ENCODE measurements at places on chromosomes 7 and 10.

DNA sequence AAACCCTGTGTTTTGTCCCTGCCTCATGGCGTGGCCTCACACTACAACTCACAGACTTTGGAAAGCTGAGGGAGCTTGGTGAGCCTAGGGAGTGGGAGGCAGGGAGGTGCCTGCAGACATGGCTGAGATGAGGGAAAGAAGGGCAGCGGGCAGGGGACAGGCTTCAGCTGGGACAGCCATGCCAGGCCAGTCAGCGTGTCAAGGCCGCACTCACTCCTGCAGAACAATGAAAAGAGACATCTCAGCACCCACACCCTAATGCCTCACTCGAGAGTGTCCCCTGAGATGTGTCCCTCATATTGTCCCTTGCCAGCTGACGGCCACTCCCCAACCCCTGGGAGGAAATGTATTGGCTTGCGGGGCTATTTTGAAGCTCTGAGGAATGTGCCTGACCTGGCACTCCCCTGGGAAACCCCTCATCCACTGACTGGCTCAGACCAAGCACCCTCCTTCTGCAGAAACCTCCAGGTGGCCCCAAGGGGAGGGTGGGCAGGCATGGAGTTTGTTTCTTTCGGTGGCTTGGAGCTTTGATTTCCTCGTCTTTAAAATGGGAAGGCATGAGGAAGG is 31.6 kb downstream of the SH3PXD2A start:
- no peak for DNase-seq

- no peak for DNase-seq
Observed at GRCh38 chr7:110568932-110569331, 522.0 kb upstream of the LRRN3 start.

- no peak for DNase-seq
Observed at GRCh38 chr10:13669901-13670300, 83.1 kb downstream of the PRPF18 start.

- DNase-seq, result no peak
Observed at GRCh38 chr7:4189131-4189570, 492.9 kb upstream of the FOXK1 start.

GRCh38 chr10:13769946-13770345 is 183.2 kb downstream of the PRPF18 start:
- no peak for DNase-seq

DNA sequence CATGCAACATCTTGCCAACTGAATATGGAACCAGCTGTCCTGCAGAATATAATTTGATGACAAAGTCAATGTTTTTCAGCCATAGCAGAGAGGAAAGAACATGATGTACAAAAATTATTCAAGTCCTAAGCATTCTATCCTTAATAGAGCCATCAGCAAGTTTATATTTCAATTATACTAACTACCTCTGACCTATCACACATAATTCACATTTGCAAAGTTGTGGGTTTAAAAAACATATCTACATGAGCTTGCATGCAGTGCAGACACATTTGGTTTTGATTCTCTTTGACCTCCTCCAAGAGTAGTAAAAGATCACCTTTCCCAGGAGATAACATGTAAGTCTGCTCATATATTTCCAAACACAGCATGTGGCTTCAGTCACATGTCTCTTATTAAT is 126.0 kb upstream of the FGFR2 start:
- DNase-seq, result no peak

- DNase-seq, result no peak
Observed at GRCh38 chr7:30726296-30727006, 25.5 kb upstream of the INMT start.

- no peak for DNase-seq
Observed at GRCh38 chr10:4635388-4635787, 190.6 kb upstream of the AKR1E2 start.

GRCh38 chr7:134016223-134016941 is 110.8 kb upstream of the LRGUK start:
- DNase-seq, result no peak

DNA sequence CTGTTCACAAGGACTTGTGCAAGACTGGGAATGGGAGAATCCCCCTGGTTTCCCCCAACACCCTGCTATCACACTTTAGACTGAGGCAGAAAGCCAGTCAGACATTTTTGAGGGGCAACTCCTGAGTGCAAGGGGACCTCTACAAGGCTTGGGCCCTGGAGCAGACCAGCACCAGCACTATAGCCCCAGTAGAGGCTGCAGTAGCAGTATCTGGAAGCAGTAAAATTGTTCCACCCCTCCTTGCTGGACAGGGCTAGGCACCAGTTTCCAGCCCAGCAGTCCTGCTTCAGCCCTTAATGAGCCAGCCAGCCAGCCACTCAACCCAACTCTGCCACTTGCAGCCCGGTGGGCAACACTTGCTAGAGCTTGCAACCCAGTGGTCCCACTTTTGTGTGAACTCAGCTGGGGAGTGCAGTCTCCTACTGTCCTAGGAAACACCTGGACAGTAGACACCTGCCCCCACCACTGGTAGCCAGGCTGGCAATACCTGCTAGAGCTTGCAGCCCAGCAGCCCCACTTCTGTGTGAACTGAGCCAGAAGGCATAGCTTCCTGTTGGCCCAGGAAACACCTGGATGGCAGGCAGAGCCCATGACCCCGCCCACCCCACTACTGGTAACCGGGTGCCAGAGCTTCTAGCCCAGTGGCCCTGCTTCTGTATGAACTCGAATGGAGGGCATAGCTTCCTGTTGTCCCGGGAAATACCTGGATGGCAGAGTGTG is 65.0 kb downstream of the FBXL13 start:
- no peak for DNase-seq

DNA sequence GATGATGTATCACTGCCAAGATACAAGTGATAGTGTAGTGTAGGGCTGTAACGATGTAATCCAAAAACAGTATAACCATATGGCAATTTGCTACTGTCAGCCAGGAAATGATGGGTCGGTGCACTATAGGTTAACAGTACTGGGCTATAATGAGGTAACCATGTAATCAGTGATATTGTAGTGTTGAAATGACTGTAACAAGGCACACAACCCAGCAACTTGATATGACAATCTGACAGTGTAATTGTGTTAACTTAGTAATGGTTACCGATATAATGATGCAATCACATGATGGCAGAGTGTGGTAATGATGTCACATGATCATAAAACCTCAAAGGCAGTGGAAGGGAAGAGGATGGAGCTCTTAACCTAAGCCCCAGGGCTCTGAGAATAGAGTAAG is 73.8 kb upstream of the SLF2 start:
- DNase-seq, result no peak

GRCh38 chr10:48452879-48453412 is 146.5 kb downstream of the MAPK8 start:
- no peak for DNase-seq

DNA sequence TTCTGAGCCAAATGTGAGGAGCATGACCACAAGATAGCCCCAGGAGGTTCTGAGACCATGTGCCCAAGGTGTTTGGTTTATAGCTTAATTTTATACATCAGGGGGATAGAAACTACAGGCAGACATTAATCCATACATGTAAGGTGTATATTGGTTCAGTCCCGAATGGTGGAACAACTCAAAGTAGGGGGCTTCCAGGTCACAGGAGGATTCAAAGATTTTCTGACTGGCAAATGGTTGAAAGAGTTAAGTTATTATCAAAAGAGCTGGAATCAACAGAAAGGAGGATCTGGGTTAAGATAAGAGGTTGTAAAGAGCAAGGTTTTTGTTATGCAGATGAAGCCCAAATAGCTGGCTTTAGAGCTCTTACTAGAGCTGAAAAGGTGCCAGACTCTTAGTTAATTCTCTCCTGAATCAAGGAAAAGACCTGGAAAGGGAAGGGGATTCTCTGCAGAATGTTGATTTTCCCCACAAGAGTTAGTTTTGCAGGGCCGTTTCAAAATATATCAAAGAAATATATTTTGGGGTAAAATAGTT is 640.0 kb downstream of the IPMK start:
- no peak for DNase-seq

- DNase-seq, result no peak
Observed at GRCh38 chr7:3957472-3958108, 656.5 kb downstream of the SDK1 start.

DNA sequence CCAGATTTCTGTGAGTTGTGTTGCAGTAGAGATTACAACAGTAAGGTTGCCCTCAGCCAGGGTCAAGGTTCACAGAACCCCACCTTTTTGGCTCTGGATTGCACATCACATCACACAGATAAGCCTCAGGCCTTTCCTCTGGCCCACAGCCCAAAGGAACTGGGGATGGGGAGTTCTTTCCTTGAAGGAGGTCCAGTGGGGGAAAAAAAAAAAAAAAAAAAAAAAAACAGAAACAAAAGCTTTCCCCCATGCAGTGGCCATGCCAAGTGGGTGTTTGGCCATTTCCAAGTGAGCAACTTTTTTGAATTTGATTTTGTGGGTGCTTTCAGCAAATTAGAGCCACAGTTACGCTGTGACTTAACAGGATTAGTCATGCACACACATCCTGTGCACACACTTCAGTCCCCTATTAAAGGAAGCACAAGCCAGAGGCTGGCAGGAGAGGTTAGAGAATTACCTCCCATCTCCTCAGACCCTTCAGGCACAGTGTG is 79.3 kb upstream of the NANOS1 start:
- DNase-seq, result no peak

- no peak for DNase-seq
Observed at GRCh38 chr7:50531401-50531911, 33.7 kb downstream of the DDC start.

GRCh38 chr10:92990615-92991014 is 70.0 kb upstream of the CYP26C1 start:
- no peak for DNase-seq

DNA sequence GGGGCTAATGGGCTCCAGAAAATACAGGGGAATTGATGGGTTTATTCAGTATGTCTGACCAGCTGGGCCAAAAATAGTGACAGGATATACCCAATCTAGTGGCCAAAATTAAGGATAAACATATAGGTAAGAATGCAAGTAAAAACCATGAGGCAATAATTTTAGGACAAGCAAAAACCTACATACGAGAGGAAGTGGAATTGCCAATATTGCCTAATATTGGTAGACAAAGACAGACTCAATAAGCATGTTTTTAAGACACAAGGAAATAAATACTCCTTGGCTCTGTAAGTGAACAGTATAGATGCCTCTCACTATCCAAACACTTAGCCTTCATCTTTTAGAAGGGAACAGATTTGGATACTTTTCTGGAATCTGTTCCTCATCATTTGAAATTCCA is 51.0 kb downstream of the ATXN7L1 start:
- DNase-seq, result no peak

DNA sequence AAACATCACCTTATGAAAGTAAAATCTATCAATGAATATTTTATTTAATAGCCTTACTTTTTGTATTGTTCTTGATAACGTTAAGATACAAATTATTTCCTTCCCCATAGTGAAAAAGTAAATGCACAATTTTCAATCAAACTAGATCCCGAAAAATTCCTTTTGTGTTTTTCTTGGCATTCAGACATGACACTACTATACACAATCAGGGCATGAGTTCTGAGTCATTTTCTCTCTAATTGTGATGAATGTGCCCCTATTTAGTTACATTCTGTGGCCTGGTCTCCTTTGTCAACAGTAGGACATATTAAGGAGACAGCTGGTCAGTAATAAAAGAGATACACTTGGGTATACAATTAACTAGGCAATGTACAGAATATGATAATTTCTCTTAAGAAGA is 19.8 kb downstream of the COL1A2 start:
- no peak for DNase-seq

GRCh38 chr10:43340619-43341018 is 30.8 kb upstream of the FXYD4 start:
- no peak for DNase-seq

GRCh38 chr7:87220734-87221215 is 1.2 kb upstream of the TMEM243 start:
- DNase-seq, result no peak

- no peak for DNase-seq
Observed at GRCh38 chr7:12765431-12766100, 78.1 kb downstream of the ARL4A start.

GRCh38 chr10:15601819-15602218 is 117.9 kb downstream of the ITGA8 start:
- no peak for DNase-seq

DNA sequence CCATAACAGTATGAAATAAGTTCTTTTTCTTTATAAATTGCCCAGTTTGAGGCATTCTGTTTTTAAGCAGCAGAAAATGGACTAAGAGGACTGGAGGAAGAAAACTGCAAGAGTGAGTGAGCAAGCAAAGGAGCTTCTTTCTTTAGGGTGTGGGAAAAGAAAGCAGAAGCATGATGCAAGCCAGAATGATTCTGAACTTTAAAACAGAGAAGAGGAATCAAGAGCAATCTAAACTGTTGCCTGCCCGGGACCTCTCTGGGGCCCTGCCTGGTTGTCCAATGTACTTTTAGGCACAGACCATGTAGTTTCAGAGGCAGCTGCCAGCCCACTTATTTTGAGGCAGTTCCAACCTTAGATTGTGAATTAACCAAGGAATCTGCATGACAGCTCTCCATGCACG is 186.3 kb downstream of the PLPP4 start:
- DNase-seq, result no peak

DNA sequence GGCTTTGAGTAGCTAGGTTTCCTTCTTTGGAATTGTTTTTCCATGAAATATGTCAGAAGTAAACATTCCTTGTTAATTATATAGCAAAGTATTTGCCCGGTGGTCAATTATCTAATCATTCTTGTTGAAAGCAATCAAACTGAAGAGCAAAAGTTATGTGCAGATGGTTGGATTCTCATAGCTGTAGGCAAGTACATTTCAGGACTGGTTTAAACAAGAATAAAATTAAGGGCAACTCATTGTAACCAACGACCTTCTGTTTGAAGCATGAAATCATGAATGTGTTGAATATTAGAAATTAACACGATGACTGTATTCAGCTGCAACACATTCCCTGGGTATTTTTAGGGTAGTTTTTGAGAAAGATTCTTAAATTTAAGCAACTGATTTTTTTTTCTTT is 61.8 kb upstream of the NMT2 start:
- DNase-seq, result no peak

GRCh38 chr10:108852211-108852610 is 1071.1 kb downstream of the XPNPEP1 start:
- no peak for DNase-seq

DNA sequence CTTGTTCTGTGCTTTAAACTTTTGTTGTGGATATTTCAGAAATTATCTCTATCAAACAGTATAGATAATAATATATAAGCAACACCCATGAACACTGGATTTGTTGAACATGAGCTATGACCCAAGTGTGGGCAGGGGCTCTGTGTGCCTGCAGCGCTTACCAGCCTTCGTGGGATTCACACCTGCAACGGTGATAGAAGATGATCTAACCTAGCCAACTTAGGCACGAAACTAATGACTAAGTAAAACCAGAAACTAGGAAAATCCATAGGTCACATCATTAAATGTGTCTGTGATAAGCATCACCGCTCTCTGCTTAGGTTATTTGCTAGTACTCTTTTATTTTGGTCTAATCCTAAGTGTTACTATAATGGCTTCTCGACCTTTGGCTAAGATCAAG is 18.0 kb downstream of the SPAG6 start:
- DNase-seq, result no peak

DNA sequence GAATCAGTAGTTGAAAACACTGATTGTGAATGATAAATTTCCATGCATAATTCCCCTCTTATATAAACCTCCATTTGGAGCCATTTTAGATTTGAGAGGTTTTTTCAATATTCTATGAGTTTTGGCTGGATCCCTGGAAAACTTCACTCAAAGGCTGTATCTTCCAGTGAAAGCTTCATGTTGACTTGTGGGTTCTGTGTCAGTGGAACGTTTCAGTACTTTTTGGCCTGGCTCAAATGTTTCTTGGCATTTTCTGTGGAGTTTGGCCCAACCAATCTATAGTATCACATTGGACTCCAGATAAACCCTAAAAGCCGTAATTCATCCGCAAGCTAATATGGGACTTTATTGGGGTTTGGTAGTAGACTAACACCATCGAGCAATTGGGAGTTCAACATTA is 172.6 kb upstream of the PRPS1L1 start:
- no peak for DNase-seq

- DNase-seq, result no peak
Observed at GRCh38 chr10:99966306-99966705, 43.4 kb downstream of the DNMBP start.
